T follicular helper cell (primary cell): ENCODE measurements at places on chromosomes 1 and 21.

DNA sequence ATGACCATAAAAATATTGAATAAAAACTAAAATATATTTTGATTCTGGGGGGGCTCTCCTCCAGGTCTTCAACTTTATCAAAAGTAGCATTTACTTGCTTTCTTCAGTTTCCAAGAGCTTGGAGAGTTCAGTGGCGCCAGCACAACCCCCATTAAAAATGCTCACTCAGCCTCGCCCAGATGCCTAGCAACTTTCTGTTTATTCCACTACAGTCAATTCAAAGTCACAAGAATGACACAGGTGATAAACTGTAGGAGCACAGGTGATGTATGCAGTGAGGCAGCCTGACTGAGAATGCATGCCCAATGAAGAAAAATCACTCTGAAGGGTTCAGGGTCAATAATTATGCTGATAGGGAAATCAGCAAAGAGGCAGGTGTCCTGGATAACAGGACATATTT, 159.4 kb upstream of the ATP1B1 start:
- no peak for DNase-seq

DNA sequence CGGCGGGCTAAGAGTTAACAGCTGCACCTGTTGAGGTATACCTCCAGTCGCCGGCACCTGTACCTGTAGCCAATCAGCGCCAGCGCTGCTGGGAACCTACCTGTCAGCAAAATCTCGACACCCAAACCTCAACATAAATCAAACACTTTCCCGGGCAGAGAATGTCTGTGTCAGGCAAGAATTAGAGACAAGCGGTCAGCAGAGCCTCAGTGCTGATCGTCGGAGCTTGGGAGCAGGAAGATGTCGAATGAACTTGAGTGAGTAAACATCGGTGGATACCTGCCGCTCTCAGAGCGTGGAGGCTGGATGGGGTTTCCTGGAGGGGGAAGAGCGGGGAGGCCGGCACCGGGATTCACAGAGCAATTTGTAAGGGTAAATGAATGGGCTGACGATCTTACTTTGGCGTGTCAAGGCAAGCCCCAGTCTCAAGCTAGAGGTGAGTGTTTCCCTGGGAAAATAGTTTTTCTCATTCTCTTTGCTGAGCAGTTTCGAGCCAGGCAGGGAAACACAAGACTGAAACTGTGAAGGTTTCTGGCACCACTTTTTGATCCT, at the start of gene GRHL3:
Gene GRHL3, plus strand, starts transcription at position 46 of the 552 bp plus-strand sequence. Its CDS starts 195 bp downstream, at position 241.
- DNase-seq: no peak

GRCh38 chr1:112637254-112638109, 17.9 kb downstream of the CAPZA1 start:
- DNase-seq: no peak

GRCh38 chr1:55696181-55696754, 481.1 kb upstream of the USP24 start:
- no peak for DNase-seq

DNA sequence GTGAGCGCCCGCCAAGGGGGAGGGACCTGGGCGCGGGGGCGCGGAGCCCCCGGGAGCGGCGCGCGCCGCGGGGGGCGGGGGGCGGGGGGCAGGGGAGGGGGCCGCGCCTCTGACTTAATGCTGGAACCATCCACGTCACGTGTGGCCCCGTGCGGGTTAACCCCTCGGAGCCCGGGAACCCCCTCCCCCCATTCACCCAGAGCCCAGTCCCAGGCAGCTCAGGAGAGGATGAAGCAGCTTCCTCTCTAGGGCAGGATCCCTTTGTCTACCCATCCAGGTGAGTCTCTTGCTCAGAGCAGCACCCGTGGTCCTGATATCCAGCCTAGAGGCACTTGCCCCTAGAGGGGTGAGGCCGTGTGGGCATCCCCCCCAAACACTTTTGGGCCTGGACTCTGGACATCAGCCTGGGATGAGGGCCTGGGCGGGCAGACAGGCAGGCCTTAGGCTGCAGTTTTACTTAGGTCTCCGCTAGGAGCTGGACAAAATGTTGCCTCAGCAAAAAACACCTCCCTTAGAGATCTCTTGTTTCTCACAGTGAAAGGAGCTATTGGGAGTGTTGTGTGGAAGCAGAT, at the start of gene ALX3:
Gene ALX3, minus strand, starts transcription at position 2 of the 572 bp plus-strand sequence. CDS start 60 bp downstream, outside the sequence.
- no peak for DNase-seq

- no peak for DNase-seq
Observed at GRCh38 chr1:36351227-36351977, 28.0 kb upstream of the EVA1B start.

GRCh38 chr1:154982341-154982740, 803 bp upstream of the FLAD1 start:
- no peak for DNase-seq

DNA sequence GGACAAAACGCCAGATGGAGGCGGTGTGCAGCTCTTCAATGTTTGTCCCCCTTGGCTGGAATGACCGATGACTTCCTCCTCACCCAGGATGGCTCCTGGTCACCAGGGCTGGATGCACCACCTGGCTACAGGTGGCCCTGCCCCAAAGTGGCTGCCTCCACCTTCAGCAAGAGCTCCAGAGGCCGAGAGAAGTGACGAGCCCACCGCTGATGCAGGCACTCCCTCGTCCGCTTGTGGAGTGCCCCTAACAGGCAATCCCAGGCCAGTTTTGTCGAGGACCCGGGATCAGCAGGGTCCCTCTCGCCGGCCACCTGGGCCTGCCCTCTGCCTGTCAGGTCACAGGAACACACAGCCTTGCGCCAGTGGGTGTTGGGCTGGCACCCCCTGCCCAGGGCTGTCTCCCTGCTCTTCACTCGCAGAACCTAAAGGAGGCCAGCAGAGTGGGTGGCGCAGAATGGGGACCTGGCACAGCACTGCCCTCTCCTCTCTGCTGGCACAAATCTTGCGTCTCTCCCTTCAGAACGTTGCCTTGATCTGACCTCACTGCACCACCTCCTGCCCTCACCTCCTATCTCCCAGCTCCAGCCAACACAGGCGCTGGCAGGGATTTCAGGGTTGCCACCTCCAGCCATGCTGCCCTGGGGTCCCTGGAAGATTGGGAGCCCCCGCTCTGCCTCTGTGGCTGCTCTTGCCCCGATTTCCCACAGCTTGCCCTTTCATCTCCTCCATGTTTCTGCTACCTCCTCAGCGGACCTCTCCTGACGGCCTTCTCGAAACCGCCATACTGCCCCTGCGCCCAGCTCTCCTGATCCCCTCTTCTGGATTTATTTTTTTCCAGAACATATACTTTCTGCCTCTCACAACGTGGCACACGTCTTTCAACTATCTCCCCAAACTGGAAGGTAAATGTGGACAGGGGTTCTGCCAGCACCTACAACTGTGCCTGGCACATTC, 38.6 kb downstream of the SLC45A1 start:
- DNase-seq: no peak

- DNase-seq: no peak
Observed at GRCh38 chr1:41151846-41152245, 90.3 kb downstream of the SCMH1 start.

DNA sequence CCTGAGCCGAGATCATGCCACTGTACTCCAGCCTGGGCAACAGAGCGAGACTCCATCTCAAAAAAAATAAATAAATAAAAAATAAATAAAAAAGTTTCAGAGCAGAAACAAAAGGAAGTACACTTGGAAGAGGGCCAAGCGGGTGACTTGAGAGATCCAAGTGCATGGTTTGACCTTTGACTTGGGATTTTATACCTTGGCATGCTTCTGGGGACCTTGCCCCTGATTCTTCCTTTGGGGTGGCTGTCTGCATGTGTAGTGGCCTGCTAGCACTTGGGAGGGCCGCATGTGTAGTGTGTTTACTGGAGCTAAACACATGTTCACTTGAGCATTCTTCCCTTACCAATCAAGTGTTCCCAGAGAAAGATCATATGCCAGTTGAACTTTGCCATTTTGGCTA, 114.0 kb downstream of the DTL start:
- no peak for DNase-seq

- DNase-seq: no peak
Observed at GRCh38 chr1:58996341-58997059, 212.7 kb upstream of the JUN start.

DNA sequence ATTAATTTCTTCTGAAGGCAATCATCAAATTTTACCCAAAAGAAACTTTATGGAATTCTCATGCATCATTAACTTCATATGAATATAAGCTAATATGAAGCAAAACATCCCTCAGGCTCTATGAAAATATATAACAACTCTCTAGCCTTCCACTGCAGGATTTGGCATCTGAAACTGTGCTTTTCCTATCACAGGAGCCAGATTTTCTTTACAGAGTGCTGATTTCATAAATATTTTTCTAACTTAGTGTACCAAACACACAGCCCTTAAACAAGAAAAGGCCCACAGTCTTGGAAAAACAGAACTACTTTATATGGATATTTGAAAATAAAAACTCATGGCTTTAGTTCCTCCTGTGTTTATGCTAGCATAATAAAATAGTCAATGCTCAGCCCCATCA, 559.5 kb upstream of the CHRM3 start:
- no peak for DNase-seq
